ENCODE measurements at places on chromosomes 7 and 10. TPM values are rescaled to one million over a fixed set of nuclear protein-coding genes. Genes with fewer than 3 reads are reported as not detected.
A peak's percentile ranks its signal among the peaks of the same experiment; 100 is the strongest.

GRCh38 chr7:51444936-51445335, 128.3 kb upstream of the COBL start:
- H3K36me3 ChIP-seq = no peaks in the 10 kb centered on the region
- DNase-seq = no peak
- H3K27ac ChIP-seq = no peak overlapping the region
- H3K4me1 ChIP-seq = no peaks in the 10 kb centered on the region
- no peaks in the 10 kb centered on the region for H3K27me3 ChIP-seq

DNA sequence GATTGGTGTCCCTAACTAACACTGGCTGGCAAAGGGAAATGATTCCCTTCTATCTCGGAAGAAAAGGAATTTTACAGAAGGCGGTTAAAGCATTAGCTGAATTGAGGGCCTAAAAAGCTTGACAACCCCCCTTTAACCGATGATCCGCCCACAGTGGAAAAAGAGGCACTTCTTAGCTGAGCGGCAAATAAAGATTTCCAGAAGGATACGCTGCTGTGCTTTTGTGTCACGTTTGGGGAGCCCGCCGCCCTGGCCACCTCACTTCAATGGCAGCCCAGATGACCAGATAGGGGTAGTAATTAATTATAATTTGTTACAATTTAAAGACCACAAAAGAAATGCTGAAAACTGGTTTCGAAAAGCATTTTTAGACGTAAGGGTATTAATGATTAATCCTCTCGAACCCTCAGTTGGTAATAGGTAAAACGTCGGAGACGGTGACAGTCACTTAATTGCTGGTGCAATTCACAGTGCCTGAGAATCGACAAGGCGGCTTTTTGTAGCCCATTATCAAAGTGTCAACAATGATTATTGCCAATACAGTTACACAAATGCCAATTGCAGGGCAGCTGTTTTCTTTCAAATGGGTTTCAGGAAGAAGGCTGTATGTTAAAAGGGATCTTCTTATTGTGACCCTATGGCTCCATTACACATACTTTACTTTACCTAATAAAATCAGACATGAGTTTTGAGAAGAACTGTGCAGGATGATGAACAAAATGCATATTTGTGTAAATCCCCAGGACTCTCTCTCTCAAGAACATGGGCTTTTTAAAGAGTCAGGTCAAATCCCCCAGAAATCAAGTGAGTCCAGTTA, 154.1 kb downstream of the PIP4K2A start:
- no peak for DNase-seq
- H3K36me3 ChIP-seq = no peaks in the 10 kb centered on the region
- no peak overlapping the region for H3K27ac ChIP-seq
- no peak overlapping the region for H3K4me3 ChIP-seq
- H3K27me3 ChIP-seq = no peaks in the 10 kb centered on the region

DNA sequence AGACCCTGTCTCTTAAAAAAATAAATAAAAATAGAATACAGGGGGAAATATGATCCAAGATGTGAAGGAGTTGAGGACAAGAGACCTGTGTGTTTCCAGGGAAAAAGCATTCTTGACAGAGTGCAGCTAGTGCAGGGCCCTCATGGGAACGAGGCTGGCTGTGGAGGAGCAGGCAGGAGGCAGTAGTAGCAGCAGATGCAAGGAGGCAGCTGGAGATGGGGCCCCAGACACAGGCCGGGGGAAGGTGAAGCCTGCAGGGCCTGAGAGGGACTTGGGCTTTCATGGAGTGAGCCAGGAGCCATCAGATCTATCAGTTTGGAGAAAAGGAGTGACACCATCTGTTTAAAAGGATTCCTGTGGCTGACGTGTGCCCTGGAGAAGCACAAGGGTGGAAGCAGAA, 71.4 kb upstream of the ZNF438 start:
- no peak for DNase-seq
- no peak overlapping the region for H3K4me3 ChIP-seq
- no peaks in the 10 kb centered on the region for H3K27me3 ChIP-seq
- H3K27ac ChIP-seq = no peak overlapping the region
- H3K4me1 ChIP-seq = no peaks in the 10 kb centered on the region

DNA sequence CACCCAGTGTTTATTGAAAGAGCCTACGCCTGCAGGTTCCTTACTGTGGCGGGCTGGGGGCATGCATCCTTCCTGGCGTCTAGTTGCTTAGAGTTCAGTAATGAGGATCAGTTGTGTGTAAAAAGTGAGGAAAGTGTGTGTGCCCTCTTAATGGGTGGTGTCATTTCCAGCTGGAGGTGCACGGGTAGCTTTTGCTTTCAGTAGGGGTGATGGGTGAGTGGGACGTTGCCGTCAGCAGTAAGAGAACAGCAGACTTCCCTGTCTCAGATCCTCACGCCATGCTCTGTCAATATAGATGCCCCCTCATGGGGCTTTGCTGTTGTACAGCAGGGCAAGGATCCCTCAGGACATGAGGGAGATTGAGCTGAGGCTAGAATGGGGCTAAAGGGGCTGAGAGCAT, 352.6 kb upstream of the GALNT17 start:
- no peaks in the 10 kb centered on the region for H3K27me3 ChIP-seq
- H3K4me3 ChIP-seq = no peak overlapping the region
- no peaks in the 10 kb centered on the region for H3K4me1 ChIP-seq
- DNase-seq = no peak

DNA sequence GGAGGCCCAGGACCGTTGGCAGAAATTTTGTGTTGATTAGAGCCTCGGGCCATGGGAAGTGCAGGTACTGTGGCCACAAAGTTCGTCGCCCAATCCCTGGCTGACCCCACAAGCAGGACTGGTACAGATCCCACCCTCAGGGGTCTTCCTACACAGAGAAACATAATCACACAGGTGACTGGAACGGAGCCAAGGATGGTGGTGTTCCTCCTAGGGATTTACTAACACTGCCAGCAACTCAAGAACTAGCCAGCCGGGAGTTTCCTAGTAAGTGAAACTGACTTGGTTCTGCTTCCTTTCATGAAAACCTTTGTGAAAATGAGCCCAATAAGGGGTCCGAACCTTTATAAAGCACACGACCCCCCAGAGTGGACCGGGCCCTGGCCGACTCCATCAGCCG, 5.7 kb downstream of the CUX1 start:
- H3K27ac ChIP-seq = no peak overlapping the region
- no peaks in the 10 kb centered on the region for H3K36me3 ChIP-seq
- DNase-seq = no peak
- peaks cover 5% of the 10 kb centered on the region for H3K4me1 ChIP-seq
- H3K4me3 ChIP-seq = no peak overlapping the region

GRCh38 chr7:42843205-42843800, 68.6 kb downstream of the C7orf25 start:
- H3K27ac ChIP-seq = no peak overlapping the region
- H3K4me3 ChIP-seq = no peak overlapping the region
- H3K36me3 ChIP-seq = no peaks in the 10 kb centered on the region
- DNase-seq = peak; percentile 22

DNA sequence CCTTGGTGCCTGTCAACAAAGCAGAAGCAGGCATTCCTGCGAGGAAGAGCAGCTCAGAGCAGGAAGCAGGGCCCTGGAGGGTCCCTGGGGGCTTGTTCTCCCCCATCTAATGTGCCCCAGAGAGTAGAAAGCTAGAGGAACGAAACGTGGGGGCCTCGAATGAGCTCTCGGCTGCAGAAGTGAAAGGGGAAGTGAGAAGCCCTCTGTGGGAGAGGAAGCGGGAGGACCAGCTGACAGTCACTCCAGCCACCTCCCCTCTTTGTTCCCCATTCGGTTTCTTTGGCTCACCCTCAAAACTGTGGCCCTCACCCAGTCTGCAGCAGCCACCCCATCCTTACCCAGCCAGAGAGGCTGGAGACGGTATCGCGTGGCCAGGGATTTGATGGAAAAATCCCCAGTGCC, 25.0 kb downstream of the C10orf105 start:
- no peak overlapping the region for H3K27ac ChIP-seq
- no peak for DNase-seq
- no peaks in the 10 kb centered on the region for H3K27me3 ChIP-seq
- no peak overlapping the region for H3K4me3 ChIP-seq

DNA sequence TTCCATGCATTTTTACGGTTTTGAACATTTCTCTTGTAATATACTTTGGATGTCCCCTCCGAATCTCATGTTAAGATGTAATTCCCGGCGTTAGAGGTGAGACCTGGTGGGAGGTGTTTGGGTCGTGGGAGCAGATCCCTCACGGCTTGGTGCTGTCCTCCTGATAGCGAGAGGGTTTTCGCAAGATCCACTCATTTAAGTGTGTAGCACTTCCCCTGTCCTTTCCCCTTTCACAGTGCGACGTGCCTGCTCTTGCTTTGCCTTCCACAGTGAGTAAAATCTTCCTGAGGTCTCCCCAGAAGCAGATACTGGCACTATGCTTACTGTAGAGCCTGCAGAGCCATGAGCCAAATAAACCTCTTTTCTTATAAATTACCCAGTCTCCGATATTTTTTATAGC, 6.6 kb downstream of the GPR141 start:
- H3K4me3 ChIP-seq = no peak overlapping the region
- DNase-seq = no peak
- H3K27me3 ChIP-seq = no peaks in the 10 kb centered on the region
- H3K4me1 ChIP-seq = no peaks in the 10 kb centered on the region

DNA sequence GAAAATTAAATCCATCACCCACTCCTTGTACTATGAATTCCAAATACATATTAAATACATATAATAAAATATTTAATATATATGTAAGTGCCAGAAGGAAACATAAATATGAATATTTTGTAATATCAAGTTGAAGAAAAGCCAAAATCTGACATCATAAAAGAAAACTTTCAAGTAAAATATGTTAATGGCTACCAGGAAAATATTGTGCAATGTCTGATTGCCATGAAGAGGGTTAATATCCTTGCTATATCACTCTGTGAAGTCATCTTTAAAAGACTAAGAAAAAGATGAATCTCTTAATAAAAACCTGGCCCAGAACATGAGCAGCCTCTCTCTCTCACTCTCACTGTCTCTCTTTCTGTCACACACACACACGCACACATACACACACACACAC, 130.2 kb downstream of the EGFR start:
- no peak overlapping the region for H3K27ac ChIP-seq
- no peaks in the 10 kb centered on the region for H3K4me1 ChIP-seq
- peaks cover 64% of the 10 kb centered on the region for H3K36me3 ChIP-seq
- no peak overlapping the region for H3K4me3 ChIP-seq
- H3K27me3 ChIP-seq = no peaks in the 10 kb centered on the region

DNA sequence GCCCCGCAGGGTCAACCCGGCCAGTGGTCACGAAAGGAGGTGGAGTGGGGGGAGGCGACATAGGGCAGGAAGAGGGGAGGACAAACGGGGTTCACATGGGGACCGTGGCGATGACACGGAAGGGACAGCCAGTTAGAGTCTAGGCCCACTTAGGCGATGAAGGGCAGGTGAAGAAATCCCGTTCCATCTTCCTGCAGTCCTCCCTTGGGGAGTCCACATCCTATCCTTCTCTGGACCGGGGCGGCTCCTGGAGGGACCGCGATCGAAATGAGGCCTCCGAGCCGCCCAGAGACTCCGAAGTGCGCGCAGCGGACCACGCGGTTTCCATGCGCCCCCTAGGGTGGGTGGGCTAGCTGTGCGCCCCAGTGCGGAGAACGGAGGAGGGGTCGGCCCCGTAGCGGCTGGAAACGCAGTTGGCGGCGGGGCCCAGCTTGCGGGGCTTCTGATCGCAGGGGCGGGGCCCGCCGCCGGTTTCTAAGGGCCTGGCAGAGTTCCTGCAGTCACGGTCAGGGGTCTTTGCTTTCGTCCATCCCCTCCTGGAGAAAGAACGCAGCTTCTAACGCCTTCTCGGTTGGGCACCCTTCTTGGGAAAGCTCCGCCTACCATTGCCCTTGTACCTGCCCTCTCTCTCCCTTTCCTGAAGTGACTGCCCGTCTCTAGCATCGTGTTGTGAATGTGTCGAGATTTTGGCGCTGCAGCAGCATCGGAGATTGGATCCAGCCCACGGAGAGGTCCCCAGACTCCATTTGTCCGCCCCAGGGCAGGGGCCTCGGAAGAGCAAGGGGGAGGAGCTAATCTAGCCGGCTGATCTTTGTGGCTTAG, 17.9 kb upstream of the TMEM225B start:
- H3K27ac ChIP-seq = no peak overlapping the region
- peak overlapping the region; percentile 34 for H3K4me3 ChIP-seq

DNA sequence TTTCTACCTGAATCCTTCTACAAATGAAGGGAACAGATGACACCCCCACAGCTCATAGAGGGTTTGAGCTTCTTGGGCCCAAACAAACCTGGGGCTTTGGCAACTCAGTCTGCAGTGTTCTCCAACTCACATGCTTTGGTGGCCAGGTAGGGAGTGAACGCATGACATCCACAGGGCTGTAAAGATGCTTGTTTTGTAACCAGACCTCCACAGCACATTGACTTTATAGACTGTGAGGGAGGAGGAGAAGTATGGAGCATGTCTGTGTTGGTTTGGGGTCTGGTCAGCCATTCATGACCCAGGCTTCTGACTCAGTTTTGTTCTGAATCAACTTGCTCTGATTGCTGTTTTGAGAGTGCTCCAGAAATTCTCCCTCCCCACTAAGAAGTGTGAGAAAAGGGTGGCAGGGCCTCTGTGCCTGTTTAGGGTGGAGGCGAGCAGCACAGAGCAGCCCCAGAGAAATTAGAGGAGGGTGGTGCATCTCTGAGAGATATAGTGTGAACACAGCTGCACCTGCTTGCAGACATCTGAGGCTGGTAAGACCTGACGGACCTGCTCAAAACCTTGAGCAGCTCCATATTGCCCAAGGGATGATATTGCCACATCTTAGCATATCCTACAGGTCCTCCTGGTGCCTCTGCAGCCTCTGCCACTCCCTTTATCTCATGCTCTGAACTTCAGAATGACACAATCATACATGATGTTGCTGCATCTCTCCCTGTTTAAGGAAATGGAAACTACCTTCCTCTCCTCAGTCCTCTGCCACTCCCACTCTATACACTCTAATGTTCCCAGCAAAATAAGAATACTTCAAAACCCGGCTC, 287.7 kb downstream of the ABCA13 start:
- H3K4me1 ChIP-seq = no peaks in the 10 kb centered on the region
- H3K4me3 ChIP-seq = no peak overlapping the region
- H3K36me3 ChIP-seq = no peaks in the 10 kb centered on the region
- H3K27ac ChIP-seq = no peak overlapping the region

GRCh38 chr10:110492069-110492822, 5.5 kb upstream of the DUSP5 start:
- H3K27me3 ChIP-seq = no peaks in the 10 kb centered on the region
- H3K4me1 ChIP-seq = no peaks in the 10 kb centered on the region
- no peaks in the 10 kb centered on the region for H3K36me3 ChIP-seq
- H3K4me3 ChIP-seq = no peak overlapping the region

The HMX3 gene
- total RNA-seq = 0.53 TPM

The CLDN3 gene
- 62.0 TPM for total RNA-seq

The PTPN12 gene
- 12.0 TPM for total RNA-seq

The TSPAN12 gene
- total RNA-seq = 9.0 TPM

The PTCD1 gene
- total RNA-seq = 2.3 TPM
